ENCODE measurements at places on chromosomes 7 and 10. TPM values are rescaled to one million over a fixed set of nuclear protein-coding genes. Genes with fewer than 3 reads are reported as not detected.

- DNase-seq: no peak
Observed at GRCh38 chr10:83945982-83946718, 193.2 kb upstream of the GHITM start.

- no peak for DNase-seq
Observed at GRCh38 chr7:98956469-98956868, 78.1 kb downstream of the TRRAP start.

- no peak for DNase-seq
Observed at GRCh38 chr7:101529560-101529959, 99.5 kb downstream of the MYL10 start.

- peak; percentile 21 for DNase-seq
Observed at GRCh38 chr7:155913291-155913690, 101.0 kb upstream of the SHH start.

The NCF1 gene
- polyA plus RNA-seq: 1.8 TPM

The PODXL gene
- 790 TPM for polyA plus RNA-seq

GRCh38 chr10:123097039-123097438, 38.7 kb upstream of the HMX3 start:
- DNase-seq: no peak

DNA sequence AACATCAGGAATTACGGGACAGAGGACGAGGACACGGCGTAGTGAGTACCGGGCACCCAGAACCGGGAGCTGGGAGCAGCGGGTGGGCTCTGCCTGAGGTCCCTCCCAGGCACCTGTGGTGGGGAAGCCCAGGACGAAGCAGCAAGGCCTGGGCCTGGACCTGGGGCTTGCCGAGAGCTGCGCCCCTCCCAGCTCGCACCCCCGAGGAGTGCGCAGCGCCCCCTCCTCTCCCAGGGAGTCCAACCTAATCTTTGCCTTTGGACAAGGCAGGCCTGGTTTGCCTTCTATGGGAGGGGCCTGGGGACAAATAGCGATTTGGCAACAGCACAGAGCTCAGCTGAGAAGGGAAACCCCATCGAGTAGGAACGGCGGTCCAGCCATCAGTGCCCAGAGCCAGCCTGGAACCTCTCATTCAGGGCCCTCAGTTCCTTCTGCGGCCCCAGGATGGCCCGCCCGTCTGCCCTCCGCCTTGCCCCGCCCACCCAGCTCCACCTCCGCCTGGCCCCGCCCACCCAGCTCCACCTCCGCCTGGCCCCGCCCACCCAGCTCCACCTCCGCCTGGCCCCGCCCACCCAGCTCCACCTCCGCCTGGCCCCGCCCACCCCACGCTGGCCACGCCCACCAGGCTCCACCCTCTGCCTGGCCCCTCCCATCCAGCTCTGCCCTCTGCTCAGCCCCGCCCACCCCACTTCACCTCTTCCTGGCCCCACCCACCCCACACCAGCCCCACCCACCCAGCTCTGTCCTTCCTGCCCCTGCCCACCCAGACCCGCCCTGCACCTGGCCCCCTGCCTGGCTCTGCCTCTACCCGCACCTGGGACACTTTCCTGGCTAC, 32.5 kb upstream of the KNDC1 start:
- DNase-seq: no peak

GRCh38 chr7:66964411-66964810, 31.0 kb downstream of the SBDS start:
- no peak for DNase-seq

The BMS1 gene
- 28.1 TPM for polyA plus RNA-seq

DNA sequence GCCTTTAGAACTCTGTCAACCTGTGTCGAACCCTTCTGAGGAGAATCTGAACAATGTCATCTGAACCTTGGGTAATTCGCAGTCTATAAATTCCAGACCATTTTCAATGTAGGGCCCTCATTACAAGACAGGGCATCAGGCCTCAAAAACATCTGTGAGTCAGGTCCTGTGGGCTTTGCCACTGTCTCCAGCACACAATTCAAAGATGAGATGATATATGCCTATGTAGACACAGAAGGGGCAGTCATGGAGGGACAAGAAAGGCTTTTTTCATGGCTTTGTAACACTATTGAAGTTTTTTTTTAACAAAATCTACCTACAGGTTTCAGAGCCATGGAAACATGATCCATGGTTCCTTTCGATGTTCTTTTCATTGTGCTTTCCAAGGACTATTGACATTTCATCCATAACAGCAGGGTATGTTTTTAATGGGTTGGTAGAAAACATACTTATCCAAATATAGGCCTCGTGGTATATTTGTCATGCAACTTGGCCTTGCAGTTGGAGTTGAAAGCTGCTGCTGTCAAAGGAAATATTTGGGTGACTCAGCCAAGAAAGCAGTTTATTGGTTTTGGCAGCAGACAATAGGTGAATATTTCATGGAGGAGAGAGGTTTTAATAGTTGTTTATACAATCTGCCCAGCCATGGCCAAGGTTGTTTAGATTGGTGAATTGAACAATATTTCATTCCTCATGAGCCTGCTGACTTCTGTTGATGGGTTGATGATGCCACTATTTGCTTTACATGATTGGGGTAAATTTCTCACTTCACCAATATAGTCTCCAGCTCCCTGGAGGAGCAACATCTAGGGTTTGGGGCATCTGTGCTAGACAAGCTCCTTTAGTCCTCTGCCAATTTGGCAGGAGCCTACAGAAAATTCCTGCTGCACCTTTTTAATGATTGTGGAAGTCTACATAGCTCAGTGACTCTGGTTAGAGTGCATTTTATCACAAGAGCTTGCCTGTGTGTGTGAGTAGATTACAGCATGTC, 158.4 kb upstream of the TMEM72 start:
- DNase-seq: no peak

The TSPAN12 gene
- polyA plus RNA-seq: 201 TPM

- DNase-seq: no peak
Observed at GRCh38 chr7:134301592-134301991, 15.1 kb downstream of the SLC35B4 start.

The AQP1 gene
- polyA plus RNA-seq: 258 TPM

The NKX2-3 gene
- polyA plus RNA-seq: not detected

GRCh38 chr7:129161524-129162225, 17.2 kb downstream of the TSPAN33 start:
- no peak for DNase-seq

GRCh38 chr10:99396471-99396870, 34.0 kb downstream of the GOT1 start:
- DNase-seq: no peak

DNA sequence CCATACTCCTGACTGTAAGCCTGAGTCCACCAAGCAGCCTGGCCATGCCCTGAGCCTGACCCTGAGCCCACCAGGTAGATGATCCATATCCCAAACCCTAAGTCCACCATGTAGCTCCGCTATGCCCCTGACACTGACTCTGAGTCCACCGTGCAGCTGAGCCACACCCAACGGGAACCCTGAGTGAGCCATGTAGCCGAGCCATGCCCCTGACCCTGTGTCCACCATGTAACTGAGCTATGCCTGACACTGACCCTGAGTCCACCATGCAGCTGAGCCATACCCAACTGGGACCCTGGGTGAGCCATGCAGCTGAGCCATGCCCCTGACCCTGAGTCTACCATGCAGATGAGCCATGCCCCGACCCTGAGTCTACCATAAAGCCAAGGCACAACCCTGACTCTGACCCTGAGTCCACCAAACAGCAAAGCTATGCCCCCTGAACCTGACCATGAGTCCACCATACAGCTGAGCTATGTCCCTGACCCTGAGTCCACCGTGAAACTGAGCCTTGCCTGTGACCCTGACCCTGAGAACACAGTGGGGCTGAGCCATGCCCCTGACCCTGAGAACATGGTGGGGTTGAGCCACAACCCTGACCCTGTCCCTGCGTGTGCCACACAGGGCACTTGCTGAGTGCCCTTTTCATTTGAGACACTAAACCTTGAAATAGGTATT, 299.8 kb downstream of the TNS3 start:
- no peak for DNase-seq

- DNase-seq: no peak
Observed at GRCh38 chr7:87882151-87882937, 6.1 kb downstream of the DBF4 start.

GRCh38 chr10:6211341-6211670, 8.6 kb downstream of the PFKFB3 start:
- DNase-seq: no peak

- DNase-seq: no peak
Observed at GRCh38 chr7:9264395-9264794, 831.0 kb downstream of the NXPH1 start.

The ANKIB1 gene
- 42.7 TPM for polyA plus RNA-seq

DNA sequence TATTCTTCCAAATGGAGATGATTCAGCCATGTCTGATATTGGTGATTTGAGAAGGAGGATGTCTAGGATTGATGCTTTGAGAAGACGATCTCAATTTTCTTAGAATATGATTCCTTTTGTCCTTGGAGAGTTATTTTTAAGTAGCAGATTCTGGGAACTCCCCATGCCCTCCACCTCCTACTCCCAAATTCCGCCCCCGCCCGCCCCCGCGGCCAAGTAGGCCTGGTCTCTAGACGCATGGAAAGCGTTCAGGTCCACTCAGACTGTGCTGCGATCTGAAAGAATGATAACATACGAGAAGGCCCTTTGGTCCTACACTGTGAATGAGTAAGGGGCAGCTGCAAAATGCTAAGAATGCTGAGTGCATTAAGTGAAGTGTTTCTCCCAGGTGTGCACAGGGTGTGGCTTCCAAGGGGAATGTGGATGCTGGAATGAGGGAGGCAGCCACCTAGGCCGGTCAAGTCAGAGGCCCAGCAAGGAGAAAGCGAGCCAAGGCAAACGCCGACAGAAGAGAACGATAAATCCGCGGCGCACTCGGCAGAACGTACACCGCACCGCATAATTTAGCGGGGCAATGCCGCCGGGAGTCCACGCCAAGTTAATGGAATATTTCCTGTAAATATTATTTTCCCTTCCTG, 142.3 kb downstream of the PRPF18 start:
- DNase-seq: no peak

The CYP26C1 gene
- 0.07 TPM for polyA plus RNA-seq

DNA sequence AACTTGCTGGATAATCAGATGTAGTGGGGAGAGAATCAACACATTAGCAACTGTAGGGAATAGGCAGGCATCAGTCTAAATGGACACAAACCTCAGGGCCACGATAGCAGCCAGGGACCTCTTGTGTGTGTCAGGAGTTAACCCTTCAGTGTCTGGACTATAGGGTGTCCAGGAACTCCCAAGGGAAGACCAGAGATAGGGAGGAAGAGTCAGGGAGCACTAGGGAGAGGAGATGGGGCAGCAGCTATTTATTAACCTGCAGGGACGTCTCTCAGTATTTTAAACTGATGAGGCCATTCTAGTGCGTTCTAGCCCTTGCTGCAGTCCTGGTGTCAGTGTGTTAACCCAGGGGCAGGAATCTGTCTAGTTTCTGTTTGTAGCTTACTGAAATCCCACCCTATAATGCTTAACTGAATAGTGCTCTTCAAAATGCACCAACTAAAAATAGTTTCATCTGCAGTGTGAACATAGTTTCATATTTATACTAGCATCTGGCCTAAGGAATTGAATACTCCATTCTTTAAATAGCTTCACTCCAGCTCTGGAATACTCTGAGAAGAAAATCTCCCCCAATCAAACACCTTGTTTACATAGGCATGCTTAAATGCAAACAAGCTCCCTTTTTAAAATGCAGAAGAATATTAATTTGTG, 62.7 kb downstream of the ARID5B start:
- DNase-seq: no peak

DNA sequence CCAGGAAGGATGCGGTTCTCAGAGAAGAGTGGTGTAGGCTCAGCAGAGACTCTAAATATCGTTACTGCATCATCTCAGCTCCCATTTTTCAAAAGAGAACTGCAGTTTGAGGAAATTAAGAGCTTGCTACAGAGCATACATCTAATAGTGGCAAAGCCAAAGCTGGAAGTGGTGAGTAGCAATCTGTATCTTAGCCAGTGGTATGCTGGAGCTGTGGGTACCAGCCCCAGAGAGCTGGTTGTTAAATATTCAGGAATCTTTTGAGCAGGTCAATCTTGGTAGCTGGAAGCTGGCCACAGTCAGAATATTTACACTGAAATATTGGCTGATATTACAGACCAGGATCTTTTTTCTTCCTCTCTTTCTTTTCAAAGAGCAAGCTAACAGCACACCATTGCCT, 88.4 kb upstream of the STEAP1B start:
- no peak for DNase-seq

DNA sequence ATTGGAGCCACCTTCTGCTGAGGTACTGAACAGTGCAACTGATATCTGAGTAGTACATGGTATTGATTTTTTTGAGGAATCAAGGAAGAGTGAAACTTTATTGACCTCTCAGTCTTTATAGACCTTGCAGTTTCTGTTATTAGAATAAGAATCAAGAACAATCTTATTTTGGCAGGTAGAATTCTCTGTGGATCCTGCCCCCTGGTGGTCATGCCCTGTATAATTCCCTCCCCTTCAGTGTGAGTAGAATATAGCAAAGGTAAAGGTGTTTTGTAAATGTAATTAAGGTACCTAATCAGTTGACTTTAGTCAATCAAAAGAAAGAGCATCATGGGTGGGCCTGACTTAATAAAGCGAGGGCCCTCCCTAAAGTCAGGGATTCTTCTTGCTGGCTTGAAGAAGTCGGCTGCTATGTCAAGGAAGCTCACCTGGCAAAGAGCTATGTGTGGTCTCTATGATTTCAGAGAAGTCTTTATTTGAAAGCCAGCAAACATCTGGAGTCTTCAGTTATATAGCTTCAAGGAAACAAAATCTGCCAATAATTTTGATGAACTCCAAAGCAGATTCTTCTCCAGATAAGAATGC, 142.8 kb downstream of the LSM5 start:
- no peak for DNase-seq

The DENND2A gene
- polyA plus RNA-seq: 40.4 TPM

The CXCL12 gene
- 513 TPM for polyA plus RNA-seq

The PTF1A gene
- not detected for polyA plus RNA-seq

- no peak for DNase-seq
Observed at GRCh38 chr10:102117391-102118159, 2.6 kb downstream of the LDB1 start.

GRCh38 chr7:122430710-122431109, 126.2 kb upstream of the FEZF1 start:
- no peak for DNase-seq

All from right renal cortex interstitium (tissue), 3 donors.